ENCODE measurements at places on chromosomes 2 and 18. TPM values are rescaled to one million over a fixed set of nuclear protein-coding genes. Genes with fewer than 3 reads are reported as not detected.

DNA sequence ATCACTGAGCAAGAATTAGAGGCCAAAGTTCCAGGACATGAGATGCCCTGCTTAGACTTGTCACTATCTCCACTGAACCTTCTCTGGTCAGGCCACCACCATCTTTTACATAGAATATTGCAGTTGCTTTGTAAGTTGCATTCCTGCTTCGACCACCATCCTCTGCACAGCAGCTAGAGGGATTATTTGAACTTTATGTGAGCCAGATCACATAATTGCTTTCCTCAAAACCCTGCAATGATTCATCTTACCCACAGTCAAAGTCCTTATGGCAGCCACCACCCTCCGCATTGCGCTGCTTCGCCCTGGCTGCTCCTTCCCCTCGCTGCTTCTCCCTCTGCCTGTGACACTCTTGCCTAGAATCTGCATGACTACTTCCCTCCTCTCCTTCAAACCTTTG, 111.3 kb downstream of the EML6 start:
- no peaks in the 10 kb centered on the region for H3K4me1 ChIP-seq
- H3K4me3 ChIP-seq, result no peak overlapping the region
- no peak for DNase-seq
- no peaks in the 10 kb centered on the region for H3K36me3 ChIP-seq
- H3K27ac ChIP-seq, result no peak overlapping the region

DNA sequence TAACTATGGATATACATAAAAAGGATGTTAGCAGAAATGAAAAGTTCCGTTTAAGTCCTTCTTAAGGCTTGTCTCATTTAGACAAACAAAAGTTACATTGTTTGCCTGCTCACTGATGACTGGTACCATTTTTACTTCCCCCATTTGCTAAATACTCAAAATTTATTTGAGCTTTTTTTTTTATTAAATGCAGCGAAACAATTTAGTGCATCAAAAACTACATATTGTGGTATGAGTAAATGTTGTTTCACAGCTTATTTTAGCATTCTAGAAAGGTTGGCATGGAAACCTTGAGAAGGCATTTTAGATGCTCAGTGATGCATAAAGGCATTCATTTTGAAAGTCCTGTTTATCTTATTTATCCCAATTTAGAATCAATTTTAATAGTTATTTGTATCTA, 100.0 kb downstream of the MAP2 start:
- H3K27ac ChIP-seq, result no peak overlapping the region
- H3K36me3 ChIP-seq, result no peaks in the 10 kb centered on the region
- H3K4me1 ChIP-seq, result no peaks in the 10 kb centered on the region

Gene CRACDL
- total RNA-seq, result 0.29 TPM

GRCh38 chr2:240986787-240987411, 11.5 kb upstream of the SNED1 start:
- H3K27ac ChIP-seq, result no peak overlapping the region
- no peaks in the 10 kb centered on the region for H3K27me3 ChIP-seq
- no peaks in the 10 kb centered on the region for H3K4me1 ChIP-seq

- DNase-seq, result peak; percentile 65
- H3K27ac ChIP-seq, result no peak overlapping the region
- no peaks in the 10 kb centered on the region for H3K27me3 ChIP-seq
Measured at GRCh38 chr2:235666213-235666781, 172.5 kb downstream of the AGAP1 start.

DNA sequence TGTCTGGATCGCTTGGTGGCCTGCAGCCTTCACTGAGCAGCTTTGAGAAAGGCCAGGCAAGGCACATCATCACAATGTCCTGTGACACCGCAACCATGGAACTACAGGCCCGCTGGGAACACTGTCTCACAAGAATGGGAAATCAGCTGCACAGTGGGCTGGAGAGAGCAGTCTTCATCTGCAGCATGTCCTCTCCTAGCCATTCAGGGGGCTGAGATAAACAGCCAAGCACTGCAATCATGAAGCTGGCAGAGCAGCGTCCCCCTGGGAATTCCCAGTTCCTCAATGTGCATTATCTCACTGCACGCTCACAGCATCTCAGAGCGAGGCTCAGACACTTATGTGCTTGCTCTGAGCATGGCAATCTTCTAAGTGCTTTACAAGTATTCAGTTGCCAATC, 1.9 kb downstream of the CMPK2 start:
- H3K27ac ChIP-seq, result no peak overlapping the region
- no peak for DNase-seq
- H3K27me3 ChIP-seq, result peaks cover 9% of the 10 kb centered on the region
- peaks cover 16% of the 10 kb centered on the region for H3K36me3 ChIP-seq

All from H9 (cell line).